ENCODE measurements at places on chromosomes 7 and 10. TPM values are rescaled to one million over a fixed set of nuclear protein-coding genes. Genes with fewer than 3 reads are reported as not detected.
A peak's percentile ranks its signal among the peaks of the same experiment; 100 is the strongest.

Gene PTCD1
- 5.1 TPM for total RNA-seq

Gene STEAP1
- total RNA-seq: 30.8 TPM

Gene OR2A7
- 0.07 TPM for total RNA-seq

Gene IL2RA
- not detected for total RNA-seq

Gene C10orf105
- not detected for total RNA-seq

- DNase-seq: no peak
Observed at GRCh38 chr10:103545771-103546281, 52.3 kb downstream of the NEURL1 start.

- DNase-seq: no peak
Observed at GRCh38 chr7:36005293-36005692, 147.8 kb upstream of the EEPD1 start.

GRCh38 chr10:17474595-17475323, 20.4 kb upstream of the ST8SIA6 start:
- peak; percentile 8 for DNase-seq

DNA sequence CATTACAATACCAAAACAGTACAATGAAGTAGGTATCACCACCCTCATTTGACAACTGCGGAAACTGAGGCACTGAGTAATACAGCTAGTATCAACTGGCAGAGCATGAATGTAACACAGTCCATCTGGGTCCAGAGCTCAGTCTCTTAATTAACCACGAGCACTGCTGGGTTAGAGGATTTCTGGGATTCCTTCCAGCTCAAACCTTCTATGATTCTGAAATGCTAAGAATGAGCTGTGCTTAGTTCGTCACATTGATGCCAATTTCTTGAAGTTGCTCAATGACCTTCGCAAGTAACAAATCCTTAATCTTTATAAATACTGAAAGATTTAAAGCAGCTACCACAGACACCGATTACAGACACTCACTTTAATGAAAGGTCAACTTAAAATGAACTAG, 62.5 kb downstream of the SGMS1 start:
- peak; percentile 72 for DNase-seq

GRCh38 chr10:26755443-26755903, 58.0 kb downstream of the PDSS1 start:
- peak; percentile 52 for DNase-seq

DNA sequence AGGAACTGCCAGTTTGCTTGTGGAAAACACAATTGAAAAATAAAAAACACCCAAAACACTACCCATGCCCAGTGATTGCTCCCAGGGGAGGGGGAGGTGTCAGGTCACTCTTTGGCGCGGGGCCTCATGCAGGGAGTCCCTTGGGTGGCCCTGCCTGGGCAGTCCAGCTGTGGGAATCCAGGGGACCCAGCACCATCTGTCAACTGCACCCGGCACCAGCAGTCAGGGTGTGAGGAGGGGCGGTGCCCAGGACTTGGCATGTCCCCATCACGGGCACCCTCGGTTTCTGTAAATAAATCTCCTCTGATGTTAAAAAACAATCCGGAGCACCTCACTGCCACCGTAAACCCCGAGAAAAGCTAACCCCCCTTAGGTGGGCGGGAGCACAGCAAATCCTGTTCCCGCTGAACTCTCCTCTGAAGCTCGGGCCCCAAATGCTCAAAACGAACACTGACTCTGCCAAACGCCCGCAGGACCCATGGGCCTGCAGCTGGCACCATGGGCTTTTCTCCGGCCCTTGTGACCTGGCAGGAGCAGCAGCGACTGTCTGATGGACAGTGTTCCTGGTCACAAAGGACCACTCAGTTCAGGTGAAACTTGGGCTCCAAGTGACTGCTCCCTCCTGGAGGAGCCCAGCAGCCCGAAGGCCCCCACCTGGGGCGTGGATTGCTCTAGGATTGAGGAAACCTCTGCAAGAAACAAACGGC, 18.5 kb upstream of the EN2 start:
- no peak for DNase-seq

- no peak for DNase-seq
Observed at GRCh38 chr7:36039243-36039642, 113.8 kb upstream of the EEPD1 start.

GRCh38 chr7:108570146-108570755, 577 bp downstream of the DNAJB9 start:
- DNase-seq: peak; percentile 69

- no peak for DNase-seq
Observed at GRCh38 chr7:124686543-124687171, 78.9 kb downstream of the GPR37 start.

- DNase-seq: no peak
Observed at GRCh38 chr7:69595415-69595814, 2.9 kb upstream of the AUTS2 start.

GRCh38 chr10:124734311-124735166, 9.6 kb downstream of the FAM53B start:
- DNase-seq: no peak

- no peak for DNase-seq
Observed at GRCh38 chr7:155493744-155494538, 36.0 kb downstream of the EN2 start.

- DNase-seq: peak; percentile 73
Observed at GRCh38 chr10:32112055-32112454, 55.8 kb upstream of the KIF5B start.

DNA sequence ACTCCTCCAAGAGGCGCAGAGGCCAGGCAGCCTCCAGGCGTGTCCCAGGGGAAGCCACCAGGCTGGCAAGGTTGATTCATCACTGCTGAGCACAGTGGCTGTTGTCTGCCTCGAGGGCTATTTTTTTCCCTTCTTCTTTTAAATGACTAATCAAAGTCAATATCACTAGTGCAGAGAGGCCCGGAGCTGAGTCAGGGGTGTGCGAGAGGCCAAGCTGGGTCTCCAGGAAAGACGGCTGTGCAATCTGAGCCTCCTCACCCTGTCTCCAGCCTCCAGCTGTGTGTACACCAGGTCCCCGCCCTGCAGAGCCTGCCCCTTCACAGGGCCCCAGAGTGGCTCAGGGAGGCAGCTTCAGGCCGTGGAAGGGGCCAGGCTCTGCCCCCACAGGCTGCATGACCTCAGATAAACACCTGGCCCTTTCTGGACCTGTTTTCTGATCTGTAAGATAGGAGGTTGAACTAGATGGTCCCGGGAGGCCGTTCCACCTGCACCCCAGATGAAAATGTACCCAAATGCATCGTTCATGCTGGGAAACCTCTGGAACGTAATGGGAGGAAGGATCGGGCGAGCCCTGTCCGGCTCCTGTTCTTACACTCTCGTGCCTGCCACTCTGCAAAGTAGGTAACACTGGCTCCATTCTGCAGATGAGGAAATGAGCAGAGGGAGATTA, 3.7 kb downstream of the STX1A start:
- peak; percentile 100 for DNase-seq

- DNase-seq: no peak
Observed at GRCh38 chr7:95927756-95928155, 155.4 kb downstream of the DYNC1I1 start.

DNA sequence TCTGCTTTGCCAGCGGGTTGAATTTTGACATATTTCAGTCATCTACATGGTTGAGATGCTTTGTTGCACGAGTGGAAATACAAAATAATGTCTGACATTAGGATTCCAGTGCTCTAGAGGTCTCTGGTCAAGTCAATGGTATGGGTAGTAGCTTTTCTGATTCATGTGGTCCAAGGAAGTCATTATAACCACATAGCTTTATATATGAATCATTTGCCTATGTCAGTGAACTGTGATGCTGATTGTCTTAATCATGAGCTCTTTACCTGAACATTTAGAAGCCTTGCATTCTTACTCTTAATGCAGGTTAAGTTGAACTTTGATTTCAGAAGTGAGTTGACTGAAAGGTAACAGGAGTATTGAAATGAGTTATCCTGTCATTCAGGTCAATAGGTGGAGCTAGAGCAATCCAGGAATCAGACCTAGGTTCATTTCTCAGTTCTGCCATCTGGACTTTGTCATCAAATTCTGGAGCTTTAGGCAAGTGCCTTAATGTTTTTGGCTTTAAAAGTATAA, 3.3 kb downstream of the MAPK8 start:
- peak; percentile 83 for DNase-seq

DNA sequence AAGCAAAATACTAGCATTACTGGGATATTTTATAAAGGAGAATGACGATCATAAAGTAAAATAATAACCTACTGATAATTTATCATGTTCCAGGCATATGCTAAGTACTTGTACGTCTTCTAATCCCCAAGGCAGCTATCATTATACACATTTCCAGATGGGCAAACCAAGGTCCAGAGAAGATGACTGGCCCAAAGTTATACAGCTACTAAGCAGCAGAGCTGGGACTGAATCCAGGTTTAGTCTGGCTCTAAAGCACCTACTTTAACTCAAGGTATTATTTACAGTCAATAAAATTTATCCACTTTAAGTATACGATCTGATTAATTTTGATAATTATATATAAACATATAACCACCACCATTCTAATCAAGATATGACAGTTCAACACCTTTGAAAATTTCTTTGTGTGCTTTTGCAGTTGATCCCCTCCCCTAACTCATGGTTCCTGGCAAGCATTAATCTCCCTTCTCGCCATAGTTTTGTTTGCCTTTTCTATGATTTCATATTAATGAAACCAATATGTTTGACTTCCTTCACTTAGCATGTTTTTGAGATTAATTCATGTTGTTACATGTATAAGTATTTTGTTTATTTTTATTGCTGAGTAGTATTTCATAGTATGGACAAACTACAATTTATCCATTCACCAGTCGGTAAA, 126.7 kb downstream of the CPEB3 start:
- DNase-seq: no peak

DNA sequence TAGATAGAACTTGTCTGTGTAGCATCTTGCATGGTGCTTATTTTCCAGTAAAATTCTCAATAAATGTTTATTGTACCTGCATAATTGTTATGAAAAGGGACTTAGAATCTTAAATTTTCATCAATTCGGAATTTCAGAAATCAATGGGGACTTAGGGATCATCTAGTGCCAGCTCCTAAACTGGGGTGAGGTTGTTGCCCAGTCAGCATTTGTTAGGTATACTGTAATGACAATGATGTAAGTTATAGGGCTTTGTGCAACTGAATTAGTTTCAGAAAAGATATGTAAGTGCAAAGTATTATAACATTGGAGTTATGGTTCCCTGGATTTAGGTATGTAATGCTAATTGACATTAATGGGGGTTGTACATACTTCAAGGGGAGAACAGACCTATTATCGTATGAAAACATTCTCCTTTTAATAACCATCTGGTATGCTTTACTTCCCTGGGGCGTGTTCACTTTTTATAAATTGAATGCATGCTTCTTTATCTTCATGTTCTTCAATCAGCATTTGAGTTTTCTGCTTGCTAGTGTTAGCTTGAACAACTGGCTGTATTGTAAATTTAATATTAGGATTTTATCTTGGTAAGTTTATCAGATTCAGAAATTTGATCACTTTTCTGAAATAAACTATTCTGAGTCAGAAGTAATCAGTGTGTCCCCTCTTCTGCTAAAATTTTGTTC, 270.3 kb downstream of the BBS9 start:
- DNase-seq: no peak

- DNase-seq: peak; percentile 4
Observed at GRCh38 chr10:14838582-14839304, 637 bp downstream of the HSPA14 start.

DNA sequence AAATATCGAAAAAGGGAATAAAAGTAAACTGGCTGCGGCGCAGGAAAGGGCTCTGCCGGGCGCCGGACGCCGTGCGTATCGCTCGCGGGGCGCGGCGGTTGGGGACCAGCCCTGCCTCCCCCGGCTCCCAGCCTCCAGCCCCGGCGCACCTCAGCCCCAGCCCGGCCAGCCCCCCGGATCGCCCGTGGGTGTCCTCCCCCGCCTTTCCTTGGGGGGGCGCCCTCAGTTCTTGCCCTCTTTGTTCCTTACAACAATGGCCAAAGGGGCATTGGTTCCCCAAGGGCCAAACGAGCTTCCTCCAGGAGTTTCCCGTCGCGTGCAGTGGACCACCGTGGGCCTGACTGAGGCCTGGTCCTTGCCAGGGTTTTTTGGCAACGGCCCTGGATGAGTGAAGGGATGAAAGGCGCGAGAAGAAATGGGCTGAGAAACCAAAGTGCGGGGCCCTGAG, 1.2 kb downstream of the MACROH2A2 start:
- DNase-seq: no peak

GRCh38 chr7:28889290-28889689, 68.8 kb downstream of the TRIL start:
- DNase-seq: no peak

DNA sequence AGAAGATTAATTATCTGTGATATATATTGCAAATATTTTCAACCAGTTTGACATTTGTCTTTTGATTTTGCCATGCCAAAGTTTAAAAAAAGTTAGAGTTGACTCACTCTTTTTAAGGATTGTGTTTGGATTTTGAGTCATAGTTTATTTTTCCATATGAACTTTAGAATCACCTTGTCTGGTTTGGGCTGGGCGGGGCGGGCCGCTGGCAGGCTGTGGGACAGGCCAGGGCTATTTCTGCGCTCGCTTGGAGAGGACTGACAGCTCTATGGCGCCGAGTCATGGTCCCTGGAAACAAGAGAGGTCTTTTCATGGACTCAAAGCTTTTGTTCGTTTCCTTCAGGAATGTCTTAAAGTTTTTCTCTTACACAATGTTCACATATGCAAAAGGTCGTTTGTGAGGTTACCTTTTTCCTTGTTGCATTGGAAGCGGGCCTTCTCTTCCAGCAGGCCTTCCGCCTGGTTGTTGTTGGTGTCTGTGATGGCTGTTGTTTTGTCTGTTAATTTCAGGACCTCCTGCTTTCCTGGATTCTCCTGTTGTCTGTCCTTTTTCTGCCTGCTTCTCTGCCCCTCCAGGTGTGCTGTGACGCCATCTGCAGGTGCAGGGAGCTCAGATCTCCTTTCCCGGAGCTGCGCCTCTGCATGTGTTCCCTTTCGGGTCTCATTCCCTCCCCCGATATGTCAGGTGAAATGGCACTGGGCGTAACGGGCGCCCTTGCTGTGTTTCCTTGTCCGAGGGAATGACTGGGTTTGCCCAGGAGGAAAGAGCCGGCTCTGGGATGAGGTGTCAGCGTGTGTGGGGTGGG, 53.8 kb downstream of the INPP5A start:
- peak; percentile 78 for DNase-seq

DNA sequence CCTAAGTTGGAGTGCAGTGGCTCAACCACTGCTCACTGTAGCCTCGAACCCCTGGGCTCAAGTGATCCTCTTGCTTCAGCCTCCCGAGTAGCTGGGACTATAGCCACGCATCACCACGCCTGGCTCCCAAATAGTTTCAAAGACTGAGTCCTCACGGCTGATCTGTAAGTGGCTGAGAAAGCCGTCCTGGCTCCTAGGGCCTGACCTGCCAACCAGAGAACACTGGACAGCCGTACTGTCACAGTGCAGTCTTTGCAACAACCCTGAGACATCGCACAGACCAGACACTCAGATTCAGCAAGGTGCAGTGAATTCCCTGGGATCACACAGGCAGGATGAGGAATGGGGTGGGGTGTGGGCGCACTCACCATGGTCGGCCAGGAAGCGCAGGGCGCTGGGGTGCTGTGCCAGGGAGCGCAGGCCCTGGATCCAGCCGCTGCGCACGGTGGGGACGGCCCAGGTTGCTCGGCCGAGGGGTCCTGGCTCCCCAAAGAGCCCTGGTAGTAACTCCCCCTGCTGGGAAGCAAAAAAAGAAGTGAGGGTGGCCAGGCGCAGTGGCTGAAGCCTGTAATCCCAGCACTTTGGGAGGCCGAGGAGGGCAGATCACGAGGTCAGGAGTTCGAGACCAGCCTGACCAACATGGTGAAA, 10.7 kb downstream of the BRAT1 start:
- no peak for DNase-seq

- DNase-seq: peak; percentile 98
Observed at GRCh38 chr7:36658335-36659171, 65.7 kb downstream of the AOAH start.

- no peak for DNase-seq
Observed at GRCh38 chr10:84683550-84683949, 355.2 kb downstream of the CCSER2 start.

GRCh38 chr10:126917975-126918908, 13.0 kb downstream of the DOCK1 start:
- no peak for DNase-seq

All from M059J (cell line).